CD4-positive, alpha-beta T cell treated with Interleukin-15 for 4 hours (primary cell): ENCODE measurements at places on chromosomes 11 and 22.
A peak's percentile ranks its signal among the peaks of the same experiment; 100 is the strongest.

DNA sequence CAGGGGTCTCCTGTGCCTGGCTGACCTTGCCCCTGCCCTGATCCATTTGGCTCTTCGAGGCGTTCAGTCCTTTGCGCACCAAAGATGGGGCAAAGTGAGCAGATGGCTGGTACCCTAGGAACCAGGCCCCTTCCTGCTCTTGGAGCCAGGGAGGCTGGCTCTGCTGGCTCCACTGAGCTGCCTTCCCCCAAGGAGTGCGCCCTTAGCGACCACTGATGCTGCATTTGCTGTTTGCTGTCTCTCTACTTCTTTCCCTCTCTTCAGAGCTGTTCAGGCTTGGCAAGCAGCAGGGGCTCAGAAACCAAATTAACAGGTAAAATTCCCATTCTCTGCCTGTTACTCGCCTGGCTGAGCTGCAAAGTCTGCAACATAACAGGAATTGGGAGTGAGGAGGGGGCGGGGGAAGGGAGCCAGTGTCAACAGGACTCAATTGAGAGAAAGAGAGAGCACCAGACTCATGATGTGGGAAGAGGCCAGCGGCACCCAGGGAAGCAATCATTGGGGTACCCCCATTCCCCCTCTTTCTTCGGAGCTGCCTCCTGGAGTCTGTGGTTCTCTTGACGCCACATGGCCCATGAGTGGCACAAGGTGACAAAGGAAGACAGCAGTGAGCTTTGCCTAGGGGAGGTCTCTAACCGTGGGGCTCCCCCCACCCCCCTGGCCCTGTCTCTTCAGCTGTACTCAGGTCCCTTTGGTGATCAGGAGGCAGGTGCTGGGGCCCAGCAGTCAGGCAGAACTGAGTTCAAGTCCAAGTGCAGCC, 102.3 kb downstream of the TP53I11 start:
- no peak for DNase-seq

DNA sequence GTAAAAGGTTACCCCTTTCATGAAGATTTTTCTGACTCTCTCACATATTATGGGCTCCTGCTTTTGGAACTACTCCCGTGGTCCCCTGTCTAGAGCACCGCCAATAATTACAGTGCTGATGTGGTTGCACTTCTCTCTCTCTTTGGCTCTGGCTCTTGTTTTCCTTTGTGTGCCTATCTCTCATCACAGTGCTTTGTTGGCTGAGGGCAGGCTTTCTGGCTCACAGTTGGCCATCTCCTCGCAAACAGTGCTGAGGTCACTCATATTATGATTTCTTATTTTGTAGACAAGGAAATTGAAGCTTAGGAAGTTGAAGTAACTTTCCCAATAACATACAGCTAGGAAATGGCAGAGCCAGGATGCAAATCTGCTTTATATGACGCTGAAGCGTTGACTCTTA, 192.5 kb downstream of the DDX10 start:
- no peak for DNase-seq

DNA sequence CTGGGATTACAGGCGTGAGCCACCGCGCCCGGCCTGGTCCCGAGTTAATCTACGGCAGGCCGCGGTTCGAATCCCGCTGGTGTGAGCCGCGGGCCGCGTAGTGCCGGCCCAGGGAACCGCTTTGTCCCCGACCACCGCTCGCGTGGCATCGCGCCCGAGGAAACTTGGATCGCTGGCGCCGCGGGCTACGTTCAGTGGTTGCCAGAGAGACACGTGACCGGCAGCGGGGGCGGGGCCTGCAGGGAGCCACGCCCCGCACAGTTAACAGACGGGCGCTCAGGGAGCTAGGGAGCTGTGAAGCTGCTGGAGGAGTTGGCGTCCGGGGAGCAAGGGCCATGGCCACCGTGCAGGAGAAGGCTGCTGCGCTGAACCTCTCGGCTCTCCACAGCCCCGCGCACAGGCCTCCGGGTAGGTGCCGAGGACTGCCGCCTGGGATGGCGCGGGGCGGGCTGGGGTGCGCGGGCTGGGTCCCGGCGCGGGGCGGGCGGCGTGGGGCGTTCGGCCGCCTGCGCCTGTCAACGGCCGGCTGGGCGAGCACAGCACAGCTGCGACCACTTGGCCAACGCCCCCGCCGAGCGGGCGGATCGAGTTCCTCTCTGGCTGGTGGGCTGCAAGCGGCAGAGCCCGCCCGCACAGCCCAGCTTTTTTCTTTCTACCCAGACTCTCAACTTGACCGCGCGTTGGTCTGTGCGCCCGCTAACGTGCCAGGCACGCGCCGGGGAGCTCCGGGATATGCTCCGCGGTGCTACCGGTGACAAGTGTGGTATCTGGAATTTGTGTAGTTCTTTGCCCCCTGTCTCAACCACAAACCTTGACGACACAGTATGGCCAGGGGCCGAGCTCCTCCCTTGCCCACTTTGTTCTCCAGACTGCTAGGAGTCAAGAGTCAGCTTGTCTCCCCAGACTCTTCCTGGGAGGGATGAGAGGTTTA, at the start of gene DEPDC7:
Gene DEPDC7 (plus strand): TSS at position 258 of the 931 bp plus-strand sequence. CDS start 78 bp downstream, at position 336.
- DNase-seq: peak; percentile 57

DNA sequence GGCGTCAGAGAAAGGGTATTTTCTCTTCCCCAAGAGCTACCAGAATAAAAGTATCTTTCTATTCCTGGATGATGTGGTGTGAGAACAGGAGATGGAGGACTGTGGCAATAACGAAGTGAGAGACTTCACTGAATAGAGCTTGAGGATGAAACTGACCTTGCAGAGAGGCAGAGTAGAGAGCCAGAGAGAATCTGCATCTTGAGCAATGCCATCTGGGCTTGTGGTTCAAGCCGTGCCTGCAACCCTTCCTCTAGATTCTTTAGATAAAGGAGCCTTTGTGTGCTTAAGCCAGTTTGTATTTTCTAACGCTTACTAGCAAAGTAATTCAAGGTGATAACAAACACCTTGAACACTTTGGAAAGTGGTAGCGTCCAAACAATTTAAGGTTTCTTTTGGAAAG, 2.2 kb downstream of the ME3 start:
- no peak for DNase-seq

- no peak for DNase-seq
Measured at GRCh38 chr11:117442049-117442868, 114.6 kb downstream of the CEP164 start.

GRCh38 chr22:23673826-23674690, 16.8 kb upstream of the RGL4 start:
- DNase-seq: no peak

DNA sequence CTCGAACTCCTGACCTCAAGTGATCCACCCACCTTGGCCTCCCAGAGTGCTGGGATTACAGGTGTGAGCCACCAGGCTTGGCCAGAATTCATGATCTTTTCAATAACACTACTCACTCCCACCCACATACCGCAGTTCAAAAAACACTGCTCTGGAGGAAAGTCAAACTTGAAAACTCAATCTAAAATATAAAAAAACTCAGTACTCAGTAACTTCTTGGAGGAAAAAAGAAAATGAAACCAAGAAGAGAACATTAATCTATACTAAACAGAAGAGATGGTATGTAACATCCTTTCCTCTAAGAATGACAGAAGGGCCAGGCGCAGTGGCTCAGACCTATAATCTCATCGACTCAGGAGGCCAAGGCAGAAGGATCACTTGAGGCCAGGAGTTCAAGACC, 58.3 kb downstream of the MRTFA start:
- no peak for DNase-seq

GRCh38 chr22:41565403-41566054, 4.7 kb downstream of the CSDC2 start:
- no peak for DNase-seq

GRCh38 chr22:36660510-36660840, 43.1 kb downstream of the CACNG2 start:
- no peak for DNase-seq

DNA sequence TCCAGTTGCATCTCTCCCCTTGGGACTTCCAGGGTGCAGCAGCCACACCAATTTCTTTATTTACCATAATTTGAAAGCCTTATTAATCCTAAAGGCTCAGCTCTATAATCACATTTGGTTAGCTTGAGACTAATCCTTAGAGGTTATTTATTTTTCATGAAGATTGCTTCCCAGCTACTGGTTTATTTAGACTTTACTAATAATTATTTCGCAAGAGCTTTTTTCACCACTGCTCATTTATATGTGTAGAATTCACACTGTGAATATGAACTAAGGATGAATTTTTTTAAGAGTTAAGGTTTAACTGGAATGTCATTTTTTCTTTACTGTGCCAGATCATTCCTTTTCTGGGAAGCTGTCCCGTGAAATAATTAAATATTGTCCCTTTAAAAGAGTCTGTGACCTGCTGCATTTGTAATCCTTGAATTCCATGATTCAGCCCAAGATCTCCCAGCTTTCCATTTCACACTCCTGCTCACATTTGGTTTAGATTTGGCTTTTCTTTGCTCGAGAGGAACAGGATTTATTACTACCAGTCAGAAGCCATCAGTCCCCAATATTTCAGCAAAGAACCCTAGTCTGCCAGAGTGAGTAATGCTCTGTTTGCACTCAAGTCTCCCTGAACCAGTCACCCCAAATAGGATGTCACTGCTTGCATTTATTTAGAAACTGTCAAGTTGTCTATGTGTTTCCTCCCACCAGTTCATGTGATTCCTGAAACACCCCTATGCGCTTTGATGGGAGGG, 4.4 kb upstream of the CD44 start:
- no peak for DNase-seq

DNA sequence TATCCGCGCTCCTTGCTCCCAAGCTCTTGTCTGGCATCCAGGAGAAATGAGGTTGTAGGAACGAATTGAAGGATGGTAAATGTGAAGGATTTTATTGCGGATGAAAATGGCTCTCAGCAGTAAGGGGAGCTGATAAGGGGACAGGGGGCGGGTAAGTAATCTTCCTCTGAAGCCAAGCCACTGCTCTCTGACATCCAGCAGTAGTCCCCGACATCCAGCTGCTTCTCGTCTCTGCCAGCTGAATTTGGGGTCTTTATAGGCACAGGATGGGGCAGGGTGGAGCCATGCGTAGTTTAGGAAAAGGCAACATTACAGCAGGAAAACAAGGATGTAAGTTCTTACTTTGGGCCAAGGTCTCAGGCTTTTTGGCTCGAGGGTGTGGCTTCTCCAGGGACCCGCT, 1370.1 kb upstream of the RAG2 start:
- DNase-seq: no peak

DNA sequence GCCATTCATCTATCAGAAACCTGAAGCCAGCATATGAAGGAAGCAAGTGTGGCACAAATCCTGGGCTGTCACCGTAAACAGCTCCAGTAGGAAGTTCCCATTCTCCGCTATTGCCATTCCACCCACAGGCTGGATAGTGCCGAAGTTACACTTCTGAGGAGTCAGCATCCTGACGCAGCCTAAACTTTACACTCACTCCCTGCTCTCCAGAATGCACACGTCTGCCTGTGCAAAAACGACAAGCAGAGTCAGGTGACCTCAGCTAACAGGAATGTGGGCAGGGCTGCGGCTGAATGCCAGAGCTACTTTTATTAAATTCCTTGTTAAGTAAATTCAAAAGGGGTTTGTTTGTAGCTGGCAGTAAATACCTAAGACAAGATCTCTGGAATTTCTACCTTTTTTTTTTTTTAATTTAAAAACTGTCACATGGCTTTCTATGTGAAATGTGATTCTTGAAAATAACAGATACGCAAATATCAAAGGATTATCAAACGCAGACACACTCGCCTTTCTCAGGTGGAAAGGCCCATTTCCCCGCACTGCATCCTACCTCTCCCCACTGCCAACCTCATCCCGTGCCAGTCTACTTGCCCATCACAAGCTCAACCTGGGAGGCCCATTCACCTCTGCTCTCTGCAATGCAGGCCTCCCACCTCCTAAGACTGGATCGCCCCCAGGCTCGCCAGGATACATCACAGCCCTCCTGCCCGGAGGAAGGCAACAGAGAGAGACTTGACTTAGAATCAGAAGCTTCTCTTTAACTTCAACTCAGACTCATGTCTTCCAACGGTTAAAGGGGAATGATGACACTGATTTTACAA, 33.5 kb downstream of the NFRKB start:
- DNase-seq: no peak

GRCh38 chr22:50228366-50228765, 16.5 kb downstream of the TUBGCP6 start:
- DNase-seq: no peak

- no peak for DNase-seq
Measured at GRCh38 chr22:44051358-44051757, 27.3 kb downstream of the PARVB start.

- peak; percentile 61 for DNase-seq
Measured at GRCh38 chr11:103326070-103326794, 217.0 kb downstream of the DYNC2H1 start.

DNA sequence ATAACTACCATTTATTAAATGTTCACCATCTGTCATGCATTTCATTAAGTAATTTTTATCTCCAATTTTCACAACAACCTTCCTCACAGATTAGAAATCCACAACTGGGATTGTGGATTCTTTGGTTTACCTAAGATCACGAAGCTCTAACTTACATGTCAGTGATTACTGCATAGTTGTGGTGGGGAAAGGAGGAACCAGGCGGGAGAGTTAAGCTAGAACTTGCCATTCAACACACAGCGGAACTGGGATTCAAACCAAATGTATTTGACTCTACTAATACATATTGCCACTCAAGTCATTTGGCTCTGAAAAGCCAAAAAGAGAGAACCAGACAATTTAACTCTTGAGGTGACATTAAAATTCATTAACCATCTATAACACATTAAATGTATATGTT, 10.4 kb upstream of the LAYN start:
- no peak for DNase-seq

DNA sequence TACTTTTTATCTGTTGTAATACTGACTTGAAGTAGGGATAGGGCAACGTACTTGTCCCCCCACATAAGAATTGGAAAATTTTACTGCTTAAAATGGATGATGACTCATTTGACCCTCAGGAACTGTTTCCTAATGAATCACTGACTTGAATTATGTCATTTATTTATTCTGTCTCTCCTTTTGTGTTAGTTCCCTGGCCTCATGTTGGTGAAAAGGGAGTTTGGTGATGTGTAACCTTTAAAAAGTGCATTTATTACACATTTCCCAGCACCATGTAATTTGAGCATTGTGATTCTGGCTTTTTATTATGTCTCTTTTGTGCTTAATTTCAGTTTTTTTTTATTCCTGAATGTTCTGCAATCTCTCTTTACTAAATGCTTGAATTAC, 20.3 kb upstream of the PGM2L1 start:
- no peak for DNase-seq
